ENCODE measurements at places on chromosomes 13 and 19.

- DNase-seq, result no peak
Observed at GRCh38 chr19:50205681-50206138, 2.3 kb downstream of the MYH14 start.

DNA sequence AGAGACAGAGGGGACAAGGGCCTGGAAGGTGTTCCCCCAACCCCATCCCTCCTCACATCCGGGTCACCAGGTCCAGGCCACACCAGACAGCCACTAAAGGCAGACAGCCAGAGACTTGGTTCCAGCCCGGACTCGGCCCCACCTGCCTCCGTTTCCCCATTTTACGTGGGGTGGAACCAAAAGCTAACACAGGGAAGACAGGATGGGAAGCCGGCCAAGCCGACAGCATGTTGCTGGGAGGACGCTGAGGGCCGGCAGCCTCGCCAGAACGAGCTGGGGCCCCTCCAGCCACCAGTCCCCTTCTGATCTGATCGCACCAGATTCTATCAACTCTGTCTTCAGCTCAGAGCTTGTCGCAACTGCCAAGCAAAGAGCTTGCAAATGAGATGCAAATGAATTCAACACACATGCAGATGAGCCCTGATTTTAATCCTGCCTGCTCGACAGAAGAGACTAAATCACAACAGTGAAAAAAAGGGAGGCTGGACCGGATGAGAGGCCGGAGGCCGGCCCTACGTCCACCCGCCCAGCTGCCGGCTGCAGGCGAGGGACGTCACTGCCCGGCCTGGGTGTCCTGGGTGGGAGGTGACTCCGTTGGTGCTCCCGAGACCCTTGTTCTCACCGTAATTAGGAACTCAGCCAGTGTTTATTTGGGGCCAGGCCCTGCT, 17.5 kb upstream of the SHC2 start:
- DNase-seq, result no peak

DNA sequence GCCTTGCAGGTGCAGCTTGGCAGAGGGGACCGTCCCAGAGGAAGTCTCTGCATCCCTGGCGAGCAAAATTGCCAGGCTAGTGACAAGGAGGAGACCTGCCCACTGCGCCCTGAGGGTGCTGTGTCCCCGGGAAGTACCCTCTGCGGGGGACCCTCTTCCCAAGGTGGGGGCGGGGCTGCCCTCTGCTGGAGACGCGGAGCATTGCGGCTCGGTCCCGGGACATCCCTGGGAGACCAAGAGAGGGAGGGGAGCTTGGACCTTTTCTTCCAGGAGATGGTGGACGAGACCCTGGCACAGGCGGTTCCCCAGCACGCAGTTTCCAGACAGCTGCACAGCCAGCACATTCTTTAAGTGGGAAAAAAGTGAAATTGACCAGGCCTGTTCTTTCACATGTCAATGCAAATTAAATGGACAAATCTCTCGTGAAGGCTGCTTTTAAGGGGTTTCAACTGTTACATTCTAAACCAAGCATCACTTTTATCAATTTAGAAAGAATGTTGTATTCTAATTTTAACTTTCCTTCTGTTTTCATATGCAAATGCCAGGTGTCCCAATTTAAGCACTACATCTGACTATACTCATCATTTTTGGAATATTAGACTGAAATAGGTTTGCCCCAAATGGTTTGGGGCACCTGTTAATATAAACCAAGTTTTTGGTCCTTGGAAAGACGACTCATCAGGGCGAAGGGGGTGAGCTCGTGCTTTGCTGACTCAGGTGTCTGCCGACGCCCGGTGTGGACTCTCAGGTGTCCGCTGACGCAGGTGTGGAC, 60.7 kb downstream of the MCF2L start:
- DNase-seq, result peak; percentile 57

DNA sequence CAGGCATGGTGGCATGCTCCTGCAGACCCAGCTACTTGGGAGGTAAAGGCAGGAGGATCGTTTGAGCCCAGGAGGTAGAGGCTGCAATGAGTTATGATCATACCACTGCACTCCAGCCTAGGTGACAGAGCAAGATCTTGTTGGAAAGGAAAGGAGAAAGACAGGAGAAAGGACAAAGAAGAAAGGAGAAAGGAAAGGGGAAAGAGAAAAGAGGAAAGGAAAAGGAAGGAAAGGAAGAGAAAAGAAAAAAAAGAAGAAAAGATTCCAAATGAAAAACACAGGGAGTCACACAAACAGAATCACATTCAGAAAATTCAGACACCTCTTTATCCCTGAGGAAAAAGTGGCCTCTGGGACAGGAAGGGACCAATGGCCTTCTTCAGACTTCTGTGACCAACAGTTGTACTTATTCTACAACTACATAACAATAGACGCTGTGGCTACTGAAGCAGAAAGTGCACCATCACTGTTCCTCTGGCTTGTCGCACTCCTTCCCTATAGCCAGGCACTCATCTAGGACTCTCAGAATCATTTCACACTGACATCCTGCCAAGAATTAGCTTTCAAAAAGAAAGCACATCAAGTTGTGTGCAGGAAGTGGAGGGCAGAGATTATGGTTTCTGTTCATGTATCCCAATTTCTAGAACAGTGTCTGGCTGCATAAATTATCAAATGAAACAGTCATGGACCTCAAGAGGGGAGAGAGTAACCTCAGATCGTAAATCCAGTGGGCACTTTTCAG, 5.9 kb downstream of the MTMR6 start:
- DNase-seq, result no peak

DNA sequence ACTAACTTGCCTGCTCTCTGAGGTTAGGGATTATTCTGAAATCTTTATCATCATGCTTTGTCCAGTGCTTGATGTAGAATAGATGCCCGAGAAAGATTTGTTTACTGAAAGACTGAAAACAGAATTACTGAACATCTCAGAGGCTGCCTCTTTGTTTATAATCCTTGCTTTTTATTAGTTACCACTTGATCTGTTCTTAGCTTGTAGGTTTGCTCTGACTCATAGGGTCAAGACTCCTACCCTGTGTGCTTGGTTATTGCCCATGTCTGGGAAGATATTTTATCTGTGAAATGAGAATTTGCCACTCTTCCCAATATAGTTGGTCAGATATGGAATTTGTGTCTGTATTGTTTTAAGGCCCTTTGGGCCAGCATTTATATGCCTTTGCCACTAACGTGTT, 675.3 kb downstream of the DIAPH3 start:
- DNase-seq, result no peak

DNA sequence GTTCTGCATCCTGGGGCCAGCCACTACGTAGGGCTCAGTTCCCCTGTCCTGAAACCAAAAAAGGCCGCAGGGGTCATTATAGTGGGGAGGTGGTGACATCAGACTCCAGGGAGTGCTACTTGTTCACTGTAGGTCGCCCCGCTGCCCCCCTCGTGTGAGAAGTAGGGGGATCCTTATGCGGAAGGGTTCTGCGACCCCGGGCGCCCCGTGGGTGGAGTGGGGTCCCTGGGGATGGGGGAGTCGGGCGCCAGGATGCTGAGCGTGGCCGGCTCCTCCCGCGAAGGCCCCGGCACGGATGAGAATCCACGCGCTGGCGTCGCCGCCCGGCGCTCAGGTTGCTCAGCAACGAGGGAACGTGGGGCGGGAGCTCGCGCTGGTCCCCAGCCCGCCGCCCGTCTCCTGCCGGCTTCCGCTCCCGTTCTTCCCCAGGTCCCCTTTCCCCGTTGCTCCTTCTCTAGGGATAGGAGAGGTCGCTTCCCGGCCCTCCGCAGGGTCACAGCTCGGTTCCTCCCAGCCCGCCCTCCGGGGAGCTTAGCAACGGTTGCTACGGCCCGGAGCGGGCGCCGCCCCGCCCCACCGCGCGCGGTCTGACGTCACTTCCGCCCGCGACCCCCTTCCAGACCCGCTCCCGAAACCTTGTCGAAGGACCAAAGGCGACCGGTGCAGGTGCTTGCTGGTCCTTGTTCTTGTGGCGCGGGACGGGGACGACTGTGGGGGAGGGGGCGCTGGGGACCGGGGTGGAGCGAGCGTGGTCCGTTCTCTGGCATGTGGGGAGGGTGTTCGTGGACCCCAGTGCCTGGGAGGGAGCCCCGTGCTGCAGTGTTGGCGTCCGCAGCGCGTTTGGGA, at the start of gene NAT14:
Gene NAT14, plus strand, starts transcription at position 596 of the 846 bp plus-strand sequence. CDS start 521 bp downstream, outside the sequence.
- peak; percentile 47 for DNase-seq

DNA sequence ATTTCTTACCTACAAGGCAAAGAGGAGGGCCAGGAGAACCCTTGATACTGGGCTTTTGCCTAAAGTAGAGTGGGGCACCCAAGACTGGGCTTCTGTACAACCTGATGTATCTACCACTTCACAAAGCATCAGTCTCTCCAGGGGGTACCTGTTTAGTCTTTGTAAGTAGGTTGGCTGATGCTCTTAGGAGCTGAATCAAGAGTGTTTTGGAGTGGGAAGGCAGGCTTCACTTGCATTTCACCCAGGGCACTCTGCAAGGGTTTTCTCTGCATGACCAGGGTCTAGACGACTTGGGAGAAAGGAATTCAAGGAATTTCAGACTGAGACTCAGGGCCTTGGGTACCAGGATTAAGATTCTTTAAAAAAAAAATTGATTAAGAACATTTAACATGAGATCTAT, 361.5 kb downstream of the RFC3 start:
- DNase-seq, result no peak

GRCh38 chr19:48458016-48458415, 2.6 kb downstream of the KCNJ14 start:
- no peak for DNase-seq
